ENCODE measurements at places on chromosomes 1 and 21.

DNA sequence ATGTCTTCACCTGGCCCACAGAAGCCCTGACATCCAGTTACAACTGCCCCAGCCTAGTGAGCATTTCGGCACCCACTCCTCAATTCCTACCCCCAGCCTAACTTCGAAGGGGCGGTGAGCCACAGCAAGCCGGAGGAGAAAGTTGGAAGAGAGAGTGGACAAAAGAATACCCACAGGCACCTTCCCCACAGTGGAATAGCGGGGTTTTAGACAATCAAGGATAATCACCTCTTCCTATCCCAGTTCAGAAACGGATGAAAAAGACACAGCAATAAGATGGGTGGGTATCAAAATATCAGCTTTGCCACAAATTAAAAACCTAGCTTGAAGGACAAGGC lies 1.3 kb upstream of the LSS start:
- no peak for DNase-seq

DNA sequence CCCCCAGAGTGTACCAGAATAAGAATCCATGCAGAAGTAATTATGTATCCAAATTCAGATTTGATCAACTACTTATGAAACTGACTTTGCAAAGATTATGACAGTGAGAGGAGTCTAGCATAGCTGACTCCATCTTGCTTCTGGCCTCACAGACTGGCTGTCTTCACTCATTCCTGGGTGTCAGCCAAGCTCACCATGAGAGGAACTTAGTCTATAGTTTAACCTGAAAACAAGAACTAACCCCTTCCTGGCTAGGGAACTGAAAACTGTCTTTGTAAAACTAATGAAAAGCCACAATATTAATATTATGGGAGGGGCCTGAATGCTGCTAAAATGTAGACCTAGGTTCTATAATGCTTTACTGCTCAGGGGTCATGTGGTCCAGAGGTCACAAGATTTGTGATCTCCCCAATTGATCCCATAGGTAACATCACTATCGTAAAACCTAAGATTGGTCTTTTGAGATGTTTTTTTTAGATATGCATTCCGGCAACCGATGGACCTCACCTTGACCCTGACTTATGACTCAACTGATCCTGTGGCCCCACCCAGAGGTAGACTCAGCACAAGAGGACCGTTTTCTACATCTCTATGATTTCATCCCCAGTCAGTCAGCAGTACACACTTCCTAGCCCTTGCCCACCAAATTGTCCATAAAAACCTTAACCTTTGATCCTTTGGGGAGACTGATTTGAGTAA lies 55.2 kb downstream of the ATP1B1 start:
- DNase-seq, result peak; percentile 36

DNA sequence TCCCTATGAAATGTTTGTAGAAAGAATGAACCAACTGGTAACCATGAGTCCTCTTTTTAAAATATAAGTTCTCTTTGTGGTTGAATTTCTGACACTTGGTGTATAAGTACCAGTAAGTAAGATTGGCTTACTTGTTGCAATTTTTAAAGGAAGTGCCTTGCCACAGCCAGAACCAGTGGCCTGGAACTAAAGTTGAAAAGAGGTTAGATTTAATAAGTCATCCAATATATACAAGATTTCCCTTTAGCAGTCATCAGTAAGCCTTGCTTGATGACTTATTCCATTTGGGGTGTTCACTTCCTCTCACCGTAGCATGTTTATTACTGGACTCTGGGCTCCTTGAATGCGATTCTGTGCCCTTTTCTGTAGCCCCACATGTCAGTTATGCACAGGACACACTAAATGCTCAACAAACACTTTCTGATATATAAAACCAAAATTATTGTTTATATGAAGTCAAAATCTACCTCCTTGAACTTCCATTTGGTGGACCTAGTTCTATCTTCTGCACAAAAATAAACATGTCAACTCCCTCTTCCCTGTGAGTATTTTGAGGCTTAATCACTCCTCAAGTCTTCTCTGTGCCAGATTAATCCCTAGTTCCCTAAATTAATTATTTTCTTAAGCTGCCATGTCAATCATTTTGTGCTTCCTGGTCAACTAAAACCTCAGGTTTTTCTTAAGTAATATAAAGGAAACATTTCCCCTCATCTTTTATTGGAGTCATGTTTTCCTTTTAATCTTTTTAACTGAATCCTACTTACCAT lies 218.1 kb downstream of the ST6GALNAC3 start:
- DNase-seq, result no peak

- DNase-seq, result no peak
Observed at GRCh38 chr1:205934788-205935187, 8.5 kb downstream of the SLC26A9 start.

- DNase-seq, result no peak
Observed at GRCh38 chr1:58664881-58665280, 35.0 kb downstream of the MYSM1 start.

DNA sequence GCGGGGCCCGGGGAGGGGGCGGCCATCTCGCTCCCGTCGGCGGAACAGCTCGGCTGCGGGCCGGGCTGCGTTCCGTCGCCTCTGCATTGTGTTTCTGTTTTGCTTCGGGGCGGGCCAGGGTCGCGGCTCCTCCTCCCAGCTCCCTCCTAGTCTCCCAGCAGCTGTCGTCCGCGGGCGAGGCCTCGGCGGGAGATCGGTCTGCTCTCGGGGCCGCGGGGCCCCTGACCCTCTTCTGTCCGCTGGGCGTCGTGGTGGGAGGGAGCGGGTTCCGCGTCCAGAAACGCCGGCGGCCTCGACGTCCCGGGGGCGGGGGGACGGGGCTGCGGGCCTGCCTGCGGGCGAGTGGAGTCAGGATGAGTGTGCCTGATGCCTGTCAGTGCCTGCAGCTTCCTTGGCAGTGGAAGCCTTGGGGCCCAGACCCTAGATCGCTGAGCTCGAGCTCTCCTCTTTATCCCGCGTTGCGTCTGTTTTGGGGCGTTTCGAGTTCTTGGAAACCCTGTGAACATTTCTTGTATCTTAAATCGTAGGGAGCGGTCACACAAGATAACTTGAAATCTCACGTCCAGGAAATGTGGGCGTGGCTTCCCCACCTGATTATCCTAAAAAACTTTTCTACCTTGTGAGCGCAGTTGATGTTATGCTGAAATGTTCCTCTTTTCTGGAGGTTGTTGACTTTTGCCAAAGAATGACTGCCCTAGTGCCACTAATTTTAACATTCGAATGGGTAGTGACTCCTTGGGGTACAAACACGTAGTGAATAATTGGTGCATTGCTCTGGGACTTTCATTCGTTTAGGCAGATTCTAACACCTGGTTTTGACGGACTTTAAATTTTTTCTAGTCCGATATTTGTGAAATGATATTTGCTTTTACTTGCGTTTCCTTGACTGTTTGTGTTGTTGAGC lies 676 bp downstream of the MORC3 start:
- peak; percentile 74 for DNase-seq

- DNase-seq, result peak; percentile 73
Observed at GRCh38 chr1:91604632-91605031, 104.0 kb downstream of the CDC7 start.

- DNase-seq, result no peak
Observed at GRCh38 chr1:56933161-56933560, 32.7 kb downstream of the C8B start.

Data from fibroblast of skin of right biceps (primary cell).